Activated naive CD4-positive, alpha-beta T cell treated with anti-CD3 and anti-CD28 coated beads, Interleukin-2, amount 50 U/mL, for 72 hours (primary cell): ENCODE measurements at places on chromosomes 12 and 14.

- no peak for DNase-seq
Observed at GRCh38 chr12:46486588-46486987, 114.0 kb upstream of the SLC38A2 start.

DNA sequence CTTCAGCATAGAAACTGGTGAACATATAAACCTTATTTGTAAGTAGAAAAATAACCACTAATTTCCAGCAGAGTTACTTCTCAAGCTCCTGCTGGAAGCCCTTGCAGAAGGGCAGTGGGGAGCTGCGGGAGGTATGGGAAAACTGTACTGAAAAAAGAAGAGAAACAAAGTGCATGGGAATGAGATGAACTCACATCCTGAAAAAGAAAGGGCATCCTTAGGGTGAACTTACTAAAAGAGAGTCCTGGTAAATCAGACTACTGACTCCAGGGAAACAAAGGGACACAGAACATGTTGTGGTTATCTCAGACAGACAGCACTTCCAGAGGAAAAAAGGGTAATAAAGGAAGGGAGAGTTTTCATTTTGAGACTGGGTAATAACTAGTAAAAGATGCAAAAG lies 515.1 kb downstream of the RPL10L start:
- DNase-seq: no peak

GRCh38 chr12:100391856-100392255 lies 35.0 kb downstream of the SLC17A8 start:
- no peak for DNase-seq

DNA sequence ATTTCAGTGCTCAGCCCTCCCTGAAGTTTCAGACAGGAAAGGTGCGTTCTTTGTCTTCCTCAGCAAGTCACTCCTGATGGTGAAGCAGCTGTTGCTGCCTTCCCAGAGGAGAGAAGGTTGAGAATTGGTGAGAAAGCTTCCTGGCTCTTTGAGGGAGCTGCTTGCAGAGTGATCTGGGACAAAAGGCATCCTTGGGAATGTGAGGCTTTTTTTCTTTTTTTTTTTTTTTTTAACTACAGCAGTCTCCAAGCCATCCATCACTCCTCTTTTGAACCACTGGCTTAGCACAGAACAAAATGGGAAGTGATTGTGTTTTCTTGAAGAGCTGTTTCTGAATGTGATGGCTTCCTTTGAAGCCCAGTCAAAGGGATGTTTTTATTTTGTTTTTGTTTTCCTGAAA lies 120.4 kb upstream of the LRIG3 start:
- no peak for DNase-seq

- DNase-seq: no peak
Observed at GRCh38 chr12:67772267-67773169, 124.0 kb downstream of the DYRK2 start.
